ENCODE measurements at places on chromosomes 12 and 14.

DNA sequence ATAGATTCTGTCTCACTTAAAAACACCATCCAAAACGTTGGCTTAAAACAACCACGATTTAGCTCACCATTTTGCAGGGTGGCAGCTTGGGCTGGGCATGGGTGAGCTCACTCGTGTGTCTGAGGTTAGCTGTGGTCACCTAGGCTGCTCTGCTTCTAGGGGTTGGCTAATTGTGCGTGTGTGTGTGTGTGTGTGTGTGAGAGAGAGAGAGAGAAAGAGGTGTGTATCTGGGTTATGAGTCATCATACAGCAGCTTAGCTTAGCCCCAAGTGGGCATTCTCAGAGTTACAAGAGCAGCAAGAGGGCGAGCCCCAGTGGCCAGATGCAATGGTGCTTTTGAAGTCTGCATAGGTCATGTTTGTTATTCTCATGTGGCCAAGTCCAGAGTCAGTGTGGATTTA is 6.0 kb downstream of the FBXW8 start:
- peak; percentile 82 for DNase-seq

- no peak for DNase-seq
Observed at GRCh38 chr12:115760231-115760630, 517.3 kb downstream of the MED13L start.

GRCh38 chr12:49813131-49813530 is 15.1 kb downstream of the NCKAP5L start:
- no peak for DNase-seq

GRCh38 chr12:44389896-44390295 is 486.2 kb downstream of the NELL2 start:
- no peak for DNase-seq

DNA sequence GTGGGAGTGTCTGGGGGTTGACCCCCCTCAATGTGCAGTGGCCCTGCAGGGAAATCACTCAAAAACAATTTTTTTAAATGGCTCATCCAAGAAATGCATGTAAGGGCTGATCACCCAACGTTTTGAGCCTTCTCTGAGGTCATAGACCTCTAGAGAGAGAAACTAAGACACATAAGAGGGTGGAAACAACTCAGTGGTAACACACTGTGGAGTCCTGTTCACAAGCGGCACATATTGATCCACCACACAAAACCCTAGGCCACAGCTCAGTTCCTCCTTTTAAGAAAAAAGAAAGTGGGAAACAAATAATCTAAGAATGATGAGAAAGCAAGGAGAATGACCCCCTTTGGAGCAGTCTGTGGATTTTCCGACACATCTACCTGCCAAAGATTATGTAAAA is 83.0 kb upstream of the METAP2 start:
- DNase-seq = no peak

DNA sequence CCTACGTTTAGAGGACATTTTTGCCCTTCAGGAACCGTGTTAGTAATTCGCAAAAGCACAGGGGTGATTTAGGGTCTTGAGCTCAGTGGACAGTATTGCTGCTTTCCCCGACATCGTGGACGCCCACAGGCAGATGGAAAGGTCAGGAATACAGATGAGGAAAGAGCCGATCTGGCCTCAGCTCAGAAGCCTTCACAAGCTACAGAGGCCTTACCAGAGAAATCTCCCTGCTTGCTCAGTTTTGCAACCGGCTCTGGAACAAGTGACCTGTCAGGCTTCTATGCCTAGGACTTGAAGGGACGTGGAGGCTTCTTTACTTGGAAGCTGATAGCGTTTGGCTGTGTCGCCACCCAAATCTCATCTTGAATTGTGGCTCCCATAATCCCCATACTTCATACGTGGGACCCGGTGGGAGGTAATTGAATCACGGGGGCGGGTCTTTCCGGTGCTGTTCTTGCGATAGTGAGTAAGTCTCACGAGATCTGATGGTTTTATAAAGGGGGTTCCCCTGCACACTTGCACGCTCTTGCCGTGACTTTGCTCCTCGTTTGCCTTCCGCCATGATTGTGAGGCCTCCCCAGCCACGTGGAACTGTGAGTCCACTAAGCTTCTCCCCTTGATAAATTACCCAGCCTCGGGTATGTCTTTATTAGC is 332.5 kb downstream of the MED13L start:
- no peak for DNase-seq

DNA sequence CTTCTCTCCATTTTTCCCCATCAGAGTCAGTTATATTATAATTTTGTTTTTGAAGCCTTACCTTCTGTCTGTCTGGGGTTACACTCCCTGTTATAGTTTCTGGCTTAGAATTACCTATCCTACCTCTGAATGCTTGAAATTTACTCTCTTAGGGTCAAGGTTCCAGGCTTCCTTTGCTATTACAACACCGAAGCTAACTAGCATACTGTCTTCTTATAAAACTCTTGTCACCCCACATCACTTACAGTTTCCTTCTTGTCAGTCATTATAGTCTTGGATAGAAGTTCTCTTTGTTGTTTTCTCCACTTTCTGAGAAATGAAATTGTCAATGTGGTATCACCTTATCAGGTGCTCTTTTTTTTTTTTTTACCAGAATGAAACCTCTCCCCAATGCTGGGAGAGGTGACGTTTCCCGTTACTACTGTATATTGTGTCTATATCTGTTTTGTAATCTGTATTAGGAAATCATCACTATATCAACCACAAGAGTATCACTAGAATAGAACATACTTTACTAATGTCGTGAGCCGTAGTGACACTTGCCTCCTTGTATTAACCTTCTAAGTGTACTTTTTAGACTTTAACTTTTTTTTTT is 69.2 kb upstream of the PSMA6 start:
- DNase-seq = no peak

GRCh38 chr12:46402451-46402850 is 29.9 kb upstream of the SLC38A2 start:
- DNase-seq = peak; percentile 94

DNA sequence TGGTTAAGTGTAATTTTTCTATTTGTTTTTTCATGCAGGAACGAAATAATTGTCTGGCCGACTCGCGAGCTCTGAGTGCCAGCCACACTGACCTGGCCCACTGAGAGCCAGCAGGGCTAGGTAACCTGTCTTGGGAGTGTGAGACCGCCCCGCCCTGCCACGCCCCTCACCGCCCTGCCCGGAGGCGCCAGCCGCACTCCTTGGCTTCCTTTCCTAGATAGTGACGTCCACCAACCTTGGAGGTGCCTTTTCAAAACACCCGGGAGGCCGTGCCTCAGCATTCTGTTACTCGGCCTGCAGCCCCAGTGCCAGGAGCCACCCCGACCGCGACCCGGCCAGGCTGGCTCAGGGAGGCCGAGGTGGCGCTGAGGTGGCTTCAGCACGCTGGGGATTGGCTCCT is 21.7 kb downstream of the XRCC3 start:
- no peak for DNase-seq

DNA sequence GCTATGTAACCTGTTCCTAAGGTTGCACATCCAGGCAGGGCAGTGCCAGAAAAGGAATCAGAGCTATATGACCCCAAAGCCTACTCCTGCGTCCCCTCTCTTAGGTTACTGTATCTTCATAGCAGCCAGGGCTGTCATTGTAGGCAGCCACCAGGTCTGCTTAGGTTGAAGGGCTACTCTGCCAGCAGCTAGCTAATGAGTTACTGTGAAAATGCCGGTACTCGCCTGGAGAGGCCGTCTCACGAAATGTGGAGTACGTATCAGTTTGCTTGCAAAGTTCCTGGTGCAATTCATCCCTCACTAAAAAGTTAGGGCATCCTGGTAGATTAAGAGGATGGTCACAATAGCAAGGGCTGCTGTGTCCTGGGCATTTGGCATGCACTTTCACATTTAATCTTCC is 50.9 kb downstream of the RPH3A start:
- no peak for DNase-seq

DNA sequence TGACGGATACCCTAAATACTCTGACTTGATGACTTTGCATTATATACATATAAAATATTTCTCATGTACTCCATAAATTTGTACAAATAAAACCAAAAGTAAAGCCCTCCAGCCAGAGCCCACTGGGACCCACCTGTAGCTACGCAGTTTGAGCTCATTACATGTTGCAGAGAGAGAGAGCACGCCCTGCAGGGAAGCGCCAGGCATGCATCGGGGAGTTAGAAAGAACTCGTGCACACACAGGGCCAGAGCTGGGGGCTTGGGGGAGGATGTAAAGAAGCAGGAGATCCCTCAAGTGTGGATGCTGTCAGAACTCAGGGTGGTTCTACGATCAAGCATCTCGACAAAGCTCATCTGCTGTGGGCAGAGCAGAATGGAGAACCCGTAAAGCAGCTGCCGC is 178.5 kb upstream of the RTL1 start:
- no peak for DNase-seq

DNA sequence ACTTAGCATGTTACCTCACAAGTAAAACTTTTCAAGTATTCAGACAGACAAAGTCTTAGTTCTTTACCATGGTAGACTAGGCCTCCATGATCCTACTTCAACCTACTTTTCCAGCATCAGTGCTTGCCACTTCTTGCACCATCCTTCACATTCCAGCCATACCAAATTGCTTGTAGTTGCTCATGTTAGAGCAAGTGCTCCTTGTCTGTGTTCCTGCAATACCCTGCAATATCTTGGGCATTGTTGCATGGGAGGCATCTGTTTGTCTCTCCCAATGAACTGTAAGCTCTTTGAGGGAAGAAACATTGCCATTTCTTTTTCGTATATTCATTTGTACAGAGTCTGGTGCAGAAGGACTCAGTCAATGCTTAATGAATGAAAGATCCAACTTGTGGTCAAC is 78.0 kb downstream of the SRGAP1 start:
- DNase-seq = peak; percentile 73

GRCh38 chr14:51119411-51120051 is 24.6 kb upstream of the TRIM9 start:
- no peak for DNase-seq

GRCh38 chr12:104130760-104131159 is 7.2 kb downstream of the NFYB start:
- DNase-seq = no peak

- no peak for DNase-seq
Observed at GRCh38 chr14:84361476-84361875, 1168.5 kb upstream of the FLRT2 start.

- no peak for DNase-seq
Observed at GRCh38 chr12:5967645-5968415, 22.8 kb upstream of the ANO2 start.

GRCh38 chr12:39798977-39799376 is 179.4 kb upstream of the ABCD2 start:
- no peak for DNase-seq

GRCh38 chr14:94771906-94772490 is 2.1 kb upstream of the GSC start:
- DNase-seq = no peak

GRCh38 chr12:41274643-41275042 is 86.5 kb downstream of the PDZRN4 start:
- DNase-seq = no peak

- no peak for DNase-seq
Observed at GRCh38 chr12:94244165-94245133, 96.1 kb downstream of the PLXNC1 start.

All from cardiac fibroblast (primary cell).